GM23248 (cell line): ENCODE measurements at places on chromosomes 1 and 21.

GRCh38 chr1:155961937-155962336 is 16.4 kb downstream of the ARHGEF2 start:
- DNase-seq, result peak; percentile 100

DNA sequence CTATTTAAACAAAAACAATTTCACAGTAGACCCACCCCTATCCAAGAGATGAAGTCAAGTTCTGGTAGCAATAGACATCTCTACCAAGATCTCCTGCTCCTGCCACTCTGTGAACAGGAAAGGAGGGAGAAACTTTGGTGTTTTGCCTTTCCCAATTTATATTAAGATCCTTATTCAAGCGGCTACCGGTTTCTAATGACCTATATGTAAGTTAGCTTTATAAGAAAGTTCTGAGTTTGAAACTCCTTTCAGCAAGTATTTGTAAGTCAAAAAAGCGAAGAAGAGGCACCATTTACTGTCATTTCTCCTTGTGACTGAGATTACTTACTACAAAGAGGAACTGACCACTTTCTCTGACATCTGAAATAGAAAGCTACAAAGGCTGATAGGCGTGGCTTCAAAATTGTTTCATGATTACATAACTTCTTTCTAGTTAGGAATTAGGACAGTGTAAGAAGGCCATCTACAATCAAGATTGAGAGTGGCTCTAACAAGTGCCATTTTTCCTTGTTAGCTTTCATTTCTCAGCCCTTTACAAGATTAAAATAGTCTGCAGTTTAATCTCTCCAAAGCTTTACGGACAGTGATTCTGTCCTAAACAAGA is at the start of gene MNDA:
TSS of gene MNDA (plus strand) at position 448 of the 604 bp plus-strand sequence. CDS start 10,803 bp downstream, outside the sequence.
- DNase-seq, result no peak

GRCh38 chr1:232709386-232709785 is 79.5 kb upstream of the SIPA1L2 start:
- DNase-seq, result peak; percentile 29

DNA sequence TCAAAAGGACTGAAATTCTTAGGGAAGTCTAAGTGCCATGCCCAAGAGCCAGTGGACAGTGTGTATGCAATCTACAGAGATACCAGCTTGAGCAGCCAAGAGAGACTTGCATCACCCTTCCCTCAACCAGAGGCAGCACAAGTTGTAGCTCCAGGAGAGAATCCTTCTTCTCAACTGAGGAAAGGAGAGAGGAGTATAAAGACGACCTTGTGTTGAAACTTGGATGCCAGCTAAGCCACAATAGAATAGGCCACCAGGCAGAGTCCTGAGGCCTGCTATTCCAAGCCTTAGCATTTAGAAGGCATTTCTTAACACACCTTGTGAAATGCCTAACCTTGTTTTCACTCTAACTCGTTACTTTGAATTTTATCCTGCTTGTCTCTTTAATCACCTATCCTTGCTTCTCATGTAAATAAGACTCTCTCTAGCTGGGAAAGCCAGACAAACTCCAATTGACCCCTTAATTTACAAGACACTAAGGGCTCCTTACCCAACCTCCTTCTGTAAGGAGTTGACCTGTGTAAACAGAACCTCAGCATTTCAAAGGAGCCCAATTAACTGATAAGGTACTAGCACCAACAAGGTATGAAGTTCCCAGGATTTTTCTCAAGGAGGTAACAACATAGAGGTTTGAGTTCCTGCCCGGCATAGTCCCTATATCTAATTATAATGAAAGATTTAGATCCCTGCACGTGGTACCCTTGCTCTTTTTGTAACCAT is 738.8 kb downstream of the AMY1C start:
- no peak for DNase-seq

DNA sequence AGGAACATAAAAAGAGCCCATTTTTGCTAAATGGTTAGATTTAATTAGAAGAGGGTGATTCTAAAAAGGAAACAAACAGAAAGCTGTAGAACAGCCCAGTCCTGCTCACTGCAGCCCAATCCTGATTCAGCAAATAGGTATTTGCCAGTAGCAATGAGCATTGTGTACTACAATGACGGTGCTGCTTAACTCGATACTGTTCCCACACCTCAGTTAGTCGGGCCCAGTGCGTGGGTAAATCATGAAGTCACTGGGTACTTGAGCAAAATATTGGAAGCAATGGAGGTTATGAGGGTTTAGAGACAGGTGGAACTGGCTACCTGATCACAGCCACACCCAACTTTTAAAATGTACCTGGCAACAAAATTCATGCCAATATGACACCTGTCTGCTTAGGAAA is 101.5 kb upstream of the ADGRL2 start:
- DNase-seq, result peak; percentile 85

- DNase-seq, result peak; percentile 86
These were observed 16.9 kb downstream of the RPTN start for GRCh38 chr1:152141971-152142584.

GRCh38 chr1:159845751-159846629 is 16.5 kb downstream of the VSIG8 start:
- DNase-seq, result no peak

DNA sequence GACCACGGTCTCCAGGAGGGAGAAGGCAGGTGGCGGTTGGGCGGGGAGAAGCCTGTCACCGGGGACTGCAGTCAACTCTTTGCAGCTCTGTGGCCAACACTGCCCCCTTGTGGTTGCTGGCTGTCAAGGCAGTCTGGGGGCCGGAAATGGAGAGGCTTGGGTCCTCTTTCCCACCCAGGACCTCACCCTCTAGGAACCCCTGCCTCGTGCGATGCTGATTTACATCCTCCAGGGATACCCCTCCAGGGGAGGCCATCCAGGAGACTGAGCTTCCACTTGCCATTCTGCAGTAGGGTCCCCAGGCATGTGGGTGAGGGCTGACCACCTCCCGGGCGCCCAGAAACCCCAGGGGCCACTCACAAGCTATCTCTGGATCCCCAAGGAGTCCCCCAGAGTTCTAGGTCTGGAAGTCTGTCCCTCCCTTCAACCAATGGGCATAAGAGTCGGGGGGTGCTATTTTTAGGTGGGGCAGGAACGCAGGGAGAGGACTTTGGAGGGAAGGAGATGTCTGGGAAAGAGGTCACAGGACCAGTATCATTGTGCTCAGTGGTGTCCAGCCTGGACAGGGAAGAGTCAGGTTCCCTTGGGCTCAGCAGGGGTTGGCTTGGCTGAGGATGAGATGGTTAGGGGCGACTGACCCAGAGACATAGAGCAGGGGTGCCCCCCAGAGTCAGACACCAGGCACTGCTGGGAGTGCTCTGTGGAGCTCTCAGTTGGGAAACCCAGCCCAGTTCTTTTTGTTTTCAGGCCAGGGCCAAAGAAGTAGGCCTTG is 7.1 kb upstream of the GPR61 start:
- DNase-seq, result peak; percentile 89

GRCh38 chr1:187715483-187715882 is 886.7 kb downstream of the PLA2G4A start:
- DNase-seq, result no peak

DNA sequence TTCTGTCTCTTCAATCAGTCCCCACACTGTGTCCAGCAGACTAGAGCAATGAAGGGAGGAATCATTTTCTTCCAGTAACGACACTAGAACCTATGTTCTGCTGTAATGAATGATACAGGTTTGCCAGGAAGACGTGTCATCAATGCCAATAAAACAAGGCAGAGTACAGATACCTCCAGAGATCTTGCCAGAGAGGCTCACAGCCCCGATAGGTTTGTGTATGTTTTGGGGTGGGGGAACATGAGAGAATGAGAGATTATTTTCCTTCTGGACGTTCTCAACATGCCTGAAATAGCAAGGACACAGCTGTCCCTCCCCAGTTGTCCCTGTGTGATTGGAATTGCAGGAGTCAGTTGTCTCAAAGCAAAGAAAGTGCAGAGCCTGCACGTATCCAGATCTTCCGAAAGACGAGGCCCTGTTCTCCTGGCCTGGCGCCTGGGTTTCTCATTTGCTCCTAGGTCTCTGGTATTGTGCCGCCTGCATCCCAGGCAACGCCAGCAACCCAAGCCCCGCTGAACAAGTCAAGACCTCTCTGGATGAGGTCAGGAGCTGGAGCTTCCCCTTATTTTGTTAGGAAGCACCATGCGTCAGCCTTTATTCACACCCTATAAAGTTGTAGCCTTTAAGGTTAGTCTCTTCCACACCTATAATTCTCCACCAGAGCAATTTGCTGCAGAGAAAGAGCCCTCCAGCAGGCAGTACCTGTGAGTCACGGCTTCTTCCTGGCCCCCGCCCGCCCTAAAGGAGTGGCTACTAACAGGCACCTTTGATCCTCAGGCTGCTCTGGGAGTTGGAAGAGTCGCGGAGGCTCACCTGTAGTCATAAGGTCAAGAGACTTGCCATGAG is 130.5 kb downstream of the TOMM20 start:
- peak; percentile 71 for DNase-seq

- peak; percentile 41 for DNase-seq
These were observed 11.9 kb upstream of the RIPPLY3 start for GRCh38 chr21:36994501-36995158.

- DNase-seq, result peak; percentile 13
These were observed 18.7 kb upstream of the PLA2G2E start for GRCh38 chr1:19942088-19942487.

- DNase-seq, result no peak
These were observed 1013.2 kb downstream of the MRPL39 start for GRCh38 chr21:24594082-24594481.

DNA sequence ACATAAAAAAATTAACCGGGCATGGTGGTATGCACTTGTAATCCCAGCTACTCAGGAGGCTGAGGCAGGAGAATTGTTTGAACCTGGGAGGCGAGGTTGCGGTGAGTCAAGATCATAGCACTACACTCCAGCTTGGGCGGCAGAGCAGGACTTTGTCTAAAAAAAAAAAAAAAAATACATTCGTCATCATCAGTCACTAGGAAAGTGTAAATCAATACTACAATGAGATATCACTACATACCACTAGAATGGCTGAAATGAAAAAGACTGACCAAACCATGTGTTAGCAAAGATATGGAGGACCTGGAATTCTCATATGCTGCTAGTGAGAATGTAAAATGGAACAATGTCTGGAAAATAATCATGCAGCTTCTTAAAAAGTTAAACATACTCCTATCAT is 9.3 kb downstream of the SPATA45 start:
- no peak for DNase-seq

- peak; percentile 85 for DNase-seq
These were observed 107.0 kb downstream of the RHOU start for GRCh38 chr1:228842094-228842775.

- no peak for DNase-seq
These were observed 48.7 kb downstream of the ZNF326 start for GRCh38 chr1:90043586-90043985.

DNA sequence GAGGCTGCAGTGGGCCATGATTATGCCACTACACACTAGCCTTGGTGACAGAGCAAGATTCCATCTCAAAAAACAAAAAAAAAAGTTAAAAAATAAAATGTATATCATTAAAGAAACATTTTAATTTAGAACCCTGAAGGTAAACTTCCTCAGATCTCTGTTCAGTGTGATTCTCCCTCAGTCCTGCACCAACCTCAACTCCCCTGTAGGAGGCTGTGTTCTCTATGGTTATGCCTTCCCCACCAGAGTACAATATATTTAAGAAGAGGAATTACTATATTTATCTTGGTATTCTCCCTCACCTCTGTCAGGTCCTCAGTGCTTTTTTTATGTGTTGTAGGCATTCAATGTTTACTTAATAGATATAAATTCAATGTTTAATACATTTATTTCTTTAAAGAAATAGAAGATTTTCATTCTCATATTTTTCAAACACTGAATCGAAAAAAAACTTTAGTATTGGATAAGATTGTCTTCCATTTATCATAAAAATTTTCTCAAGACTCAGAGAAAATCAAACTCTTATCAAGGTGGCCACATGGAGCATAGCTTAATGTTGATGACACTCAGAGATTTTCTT is 4.8 kb upstream of the LRRC8B start:
- peak; percentile 74 for DNase-seq

- peak; percentile 81 for DNase-seq
These were observed 359.8 kb downstream of the LTN1 start for GRCh38 chr21:28632755-28633408.

DNA sequence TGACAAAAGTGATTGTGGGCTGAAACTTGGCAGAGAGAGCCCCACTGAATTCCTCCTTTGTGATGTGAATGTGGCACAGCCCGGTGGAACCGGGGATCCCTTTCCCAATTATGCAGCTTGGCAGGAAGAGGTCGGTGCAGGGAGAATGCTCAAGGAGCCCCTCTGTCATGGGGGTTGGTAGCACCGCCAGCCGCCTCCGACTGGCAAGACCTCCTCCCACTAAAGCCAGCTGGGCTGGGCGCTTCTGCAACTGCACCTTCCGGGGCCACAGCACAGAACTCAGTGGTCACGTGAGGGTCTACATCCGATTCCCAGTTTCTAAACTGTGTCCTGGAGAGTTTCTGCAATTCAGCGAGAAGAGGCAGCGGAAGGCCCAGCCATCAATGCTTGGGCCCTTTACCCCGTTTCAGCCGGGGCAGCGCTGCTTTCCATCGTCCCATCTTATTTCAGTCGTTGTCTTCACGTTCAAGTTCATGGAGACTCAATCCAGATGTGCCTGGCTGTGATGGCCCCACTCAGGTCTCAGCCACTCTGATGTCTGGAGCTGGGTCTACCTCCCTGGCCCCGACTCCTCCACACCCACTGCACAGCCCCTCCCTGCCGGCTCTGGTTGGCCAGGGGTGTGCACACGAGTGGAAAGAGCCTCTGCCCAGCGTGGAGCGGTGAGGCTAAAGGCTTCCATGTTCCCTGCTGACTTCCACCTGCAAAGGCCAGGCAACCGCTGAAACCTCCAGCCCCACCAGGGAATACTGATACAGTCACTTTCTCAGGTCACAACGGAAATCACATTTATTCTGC is 39.8 kb upstream of the FHAD1 start:
- no peak for DNase-seq

DNA sequence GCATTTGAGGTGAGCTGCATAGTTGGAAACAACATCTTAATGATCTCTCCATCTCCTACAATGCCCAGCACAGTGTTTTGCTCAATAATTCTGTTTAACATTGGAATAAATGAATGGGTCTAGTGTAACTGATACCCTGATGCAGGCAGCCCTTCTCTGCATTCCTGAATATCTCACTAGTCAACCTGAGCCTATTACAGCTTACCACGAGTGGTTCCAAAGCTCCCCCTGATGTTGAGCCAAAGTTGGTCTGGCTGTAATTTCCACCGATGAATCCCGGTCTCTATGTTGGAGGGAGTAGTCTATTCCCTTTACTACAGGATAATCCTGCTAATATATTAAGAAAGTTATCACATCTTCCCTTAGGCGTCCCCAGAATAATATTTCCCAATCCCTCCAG is 63.8 kb downstream of the ZBTB18 start:
- no peak for DNase-seq

GRCh38 chr1:42125552-42125951 is 27.7 kb upstream of the GUCA2B start:
- no peak for DNase-seq

- DNase-seq, result peak; percentile 21
These were observed 1.4 kb downstream of the STXBP3 start for GRCh38 chr1:108747898-108748297.

GRCh38 chr1:212640223-212640878 is 31.8 kb downstream of the ATF3 start:
- no peak for DNase-seq

- DNase-seq, result no peak
These were observed 178.1 kb upstream of the RUNX1 start for GRCh38 chr21:35226968-35227744.
